ENCODE measurements at places on chromosomes 2 and 18.
A peak's percentile ranks its signal among the peaks of the same experiment; 100 is the strongest.

- peak; percentile 95 for DNase-seq
Observed at GRCh38 chr2:61017003-61017555, 441 bp upstream of the PEX13 start.

DNA sequence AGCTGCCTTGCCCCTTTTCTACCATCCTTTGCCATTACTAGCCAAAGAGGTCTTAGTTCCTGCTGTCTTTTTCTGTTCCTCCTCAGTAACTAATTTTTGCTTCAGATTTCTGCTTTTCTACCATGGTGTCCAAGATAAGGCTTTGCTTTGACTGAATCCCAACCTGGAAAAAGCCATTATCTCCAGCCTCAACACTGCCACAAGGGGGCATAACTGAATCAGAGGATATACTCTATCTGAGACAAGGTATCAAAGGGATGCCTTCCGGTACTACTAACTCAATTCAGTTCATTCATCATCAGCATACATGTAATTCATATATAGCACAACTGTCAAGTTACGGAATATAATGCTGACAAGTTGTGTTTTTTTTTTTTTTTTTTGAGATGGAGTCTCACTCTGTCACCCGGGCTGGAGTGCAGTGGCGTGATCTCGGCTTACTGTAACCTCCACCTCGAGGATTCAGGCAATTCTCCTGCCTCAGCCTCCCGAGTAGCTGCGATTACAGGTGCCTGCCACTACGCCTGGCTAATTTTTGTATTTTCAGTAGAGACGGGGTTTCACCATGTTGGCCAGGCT is 11.4 kb downstream of the OSGEPL1 start:
- peak; percentile 46 for DNase-seq

DNA sequence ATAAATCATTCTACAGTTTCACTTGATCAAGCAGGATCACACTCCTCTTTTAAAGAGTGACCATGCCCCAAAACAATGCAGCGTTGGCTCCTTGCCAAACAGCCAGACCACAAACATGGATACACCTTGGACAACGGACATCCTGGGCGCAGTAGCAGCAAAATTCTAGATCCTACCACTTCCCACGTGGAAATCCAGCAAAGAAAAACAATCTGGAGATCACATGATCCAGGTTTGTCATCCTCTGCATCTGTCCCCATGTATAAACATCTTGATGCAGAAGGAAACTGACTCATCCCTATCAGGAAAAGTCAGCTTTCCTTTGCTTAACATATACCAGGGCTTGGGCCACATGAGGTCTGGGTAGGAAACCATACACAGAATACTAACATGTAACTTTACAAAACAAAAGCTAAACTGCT is 53.1 kb downstream of the ZNF521 start:
- no peak for DNase-seq

- DNase-seq, result no peak
Observed at GRCh38 chr2:8234757-8235374, 447.0 kb upstream of the ID2 start.

- DNase-seq, result peak; percentile 69
Observed at GRCh38 chr2:58131191-58132011, 84.8 kb downstream of the VRK2 start.

GRCh38 chr2:32422133-32422532 is 65.3 kb downstream of the BIRC6 start:
- no peak for DNase-seq

DNA sequence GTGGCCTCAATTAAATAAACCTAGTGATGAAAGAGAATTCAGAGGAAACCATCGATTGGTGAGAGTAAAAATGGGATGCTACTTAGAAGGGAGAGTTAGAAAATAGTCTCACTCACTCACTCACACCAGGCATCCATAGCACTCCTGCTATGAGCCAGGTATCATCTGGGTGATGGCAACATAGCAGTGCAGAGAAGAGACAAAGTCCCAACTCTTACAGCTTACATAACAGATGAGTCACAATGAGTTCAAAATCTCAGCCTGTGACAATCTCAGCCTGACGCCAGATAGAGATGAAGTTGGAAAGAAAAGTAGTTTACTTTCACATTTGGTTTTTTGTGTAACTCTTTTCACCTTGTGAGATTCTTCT is 55.4 kb upstream of the THOC1 start:
- no peak for DNase-seq

DNA sequence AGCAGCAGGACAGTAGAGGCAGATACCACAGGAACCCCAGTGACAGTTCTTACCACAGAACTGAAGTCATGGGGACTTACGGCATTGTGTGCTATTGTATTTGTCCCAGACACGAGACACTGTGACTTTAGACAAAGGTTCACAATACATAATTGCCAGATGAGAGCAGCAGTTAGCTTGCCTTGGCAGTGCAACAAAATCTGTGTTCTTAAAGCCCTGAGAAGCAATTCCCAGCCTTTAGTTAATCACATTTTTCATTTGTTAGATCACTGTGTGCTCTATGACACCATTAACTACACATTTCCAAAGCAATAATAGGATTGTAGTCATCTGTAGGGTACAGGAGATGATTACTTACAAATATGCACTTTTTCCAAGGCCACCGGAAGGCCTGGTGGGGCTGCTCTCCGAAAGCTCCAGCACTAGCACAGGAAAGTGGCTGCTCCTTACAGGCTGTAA is 97.5 kb upstream of the LDLRAD4 start:
- DNase-seq, result peak; percentile 52

DNA sequence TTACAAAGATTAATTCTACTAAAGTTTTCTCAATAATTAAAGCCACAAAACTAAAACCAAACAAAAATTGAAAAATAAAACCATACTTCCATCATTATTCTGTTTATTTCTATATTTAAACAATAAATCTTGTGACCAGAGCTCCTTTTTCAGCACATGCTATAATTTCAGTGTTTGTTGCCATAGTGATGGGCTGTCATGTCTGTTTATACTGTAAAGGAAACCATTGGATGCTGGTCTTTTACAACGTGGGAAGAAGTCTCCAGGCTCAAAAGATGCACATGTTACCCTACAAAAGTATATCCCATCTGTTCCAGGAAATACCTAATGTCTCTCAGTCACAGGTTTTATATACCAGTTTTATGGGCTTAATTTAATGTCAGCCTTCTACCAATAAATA is 100.1 kb upstream of the MC2R start:
- peak; percentile 4 for DNase-seq

DNA sequence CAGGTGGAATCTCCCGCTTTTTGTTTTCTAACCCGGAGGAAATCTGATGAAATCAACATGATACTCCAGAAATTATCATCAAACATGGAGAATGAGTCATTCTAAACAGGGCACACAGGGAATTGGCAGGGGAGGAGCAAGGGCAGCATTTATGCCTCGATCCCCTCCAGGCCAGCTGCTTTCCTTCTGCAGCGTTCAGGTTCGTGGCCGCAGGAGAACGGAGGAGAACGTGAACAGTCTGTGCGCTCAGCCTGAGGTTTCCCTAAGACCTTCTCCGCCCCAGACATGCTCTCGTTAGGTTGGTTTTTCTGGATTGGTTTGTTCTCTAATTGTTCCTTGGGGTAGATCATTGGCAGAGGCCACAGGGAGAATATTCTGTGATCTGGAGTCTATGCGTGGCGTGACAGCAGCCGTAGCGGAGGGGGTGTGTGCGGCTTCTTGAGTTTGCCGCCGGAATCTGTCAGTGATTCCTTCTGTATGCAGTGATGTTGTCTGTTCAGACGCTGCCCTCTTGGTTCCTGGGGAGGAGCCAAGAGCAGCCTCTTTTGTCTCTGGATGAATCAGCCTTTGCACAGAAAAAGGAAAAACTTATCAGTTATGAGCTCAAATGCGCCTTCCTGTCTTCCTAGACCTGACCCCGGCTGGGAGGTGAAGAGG is 75.9 kb downstream of the SH3BP4 start:
- DNase-seq, result peak; percentile 31

- DNase-seq, result no peak
Observed at GRCh38 chr2:68367953-68368653, 3.0 kb downstream of the PLEK start.
